ENCODE measurements at places on chromosomes 2 and 18.

GRCh38 chr18:20971886-20972267 lies 139.7 kb downstream of the ROCK1 start:
- DNase-seq = no peak

- no peak for DNase-seq
Measured at GRCh38 chr2:98759827-98760625, 29.1 kb upstream of the MGAT4A start.

- no peak for DNase-seq
Measured at GRCh38 chr2:169173876-169174275, 104.5 kb downstream of the DHRS9 start.

GRCh38 chr2:171327043-171327496 lies 106.7 kb downstream of the METTL8 start:
- DNase-seq = no peak

- DNase-seq = no peak
Measured at GRCh38 chr2:159623436-159623835, 7.1 kb upstream of the BAZ2B start.

- DNase-seq = no peak
Measured at GRCh38 chr2:223589901-223590300, 12.3 kb downstream of the SCG2 start.

DNA sequence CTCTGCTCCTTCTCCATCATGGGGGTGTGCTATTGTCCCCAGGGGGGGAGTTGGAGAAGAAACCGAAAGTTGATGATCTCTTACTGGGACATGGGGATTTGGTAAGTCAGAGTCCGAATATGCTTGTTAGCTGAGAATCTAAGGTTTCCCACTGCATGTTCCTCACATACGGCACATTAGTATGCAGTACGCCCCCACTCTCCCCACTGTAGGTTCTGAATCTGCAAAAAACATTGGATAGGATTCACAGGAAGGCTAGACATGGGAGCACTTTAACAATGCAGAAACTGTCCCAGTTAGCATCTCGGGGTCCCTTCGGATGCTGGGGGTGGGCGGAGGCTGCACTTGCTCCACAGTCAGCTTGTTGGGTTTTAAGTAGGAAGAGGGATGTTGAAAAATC lies 102.3 kb downstream of the STPG4 start:
- no peak for DNase-seq

DNA sequence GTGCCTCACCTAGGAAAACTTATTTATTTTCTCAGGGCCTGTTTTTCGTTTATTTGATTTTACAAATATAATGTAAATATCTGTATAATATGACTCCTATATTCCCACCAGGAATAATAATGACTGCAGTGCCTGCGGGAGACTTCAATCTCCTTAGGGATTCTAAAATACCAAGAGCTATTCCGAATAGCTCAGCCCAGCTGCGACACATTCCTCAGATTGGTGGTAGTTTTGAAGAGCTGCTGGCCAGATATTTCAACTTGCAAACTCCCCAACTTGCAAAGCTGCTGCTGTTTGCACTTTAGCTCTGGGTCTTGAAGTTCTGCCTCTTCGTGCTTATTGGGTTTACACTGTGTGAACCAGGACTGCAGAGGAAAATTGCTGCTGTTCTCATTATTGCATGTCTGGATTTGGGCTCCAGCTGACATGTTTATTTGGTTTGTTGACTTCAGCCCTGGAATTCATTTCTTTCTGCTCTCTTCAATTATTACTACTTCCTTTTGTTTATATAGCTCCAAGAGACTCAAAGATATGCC lies 480.2 kb upstream of the CHST9 start:
- DNase-seq = no peak

DNA sequence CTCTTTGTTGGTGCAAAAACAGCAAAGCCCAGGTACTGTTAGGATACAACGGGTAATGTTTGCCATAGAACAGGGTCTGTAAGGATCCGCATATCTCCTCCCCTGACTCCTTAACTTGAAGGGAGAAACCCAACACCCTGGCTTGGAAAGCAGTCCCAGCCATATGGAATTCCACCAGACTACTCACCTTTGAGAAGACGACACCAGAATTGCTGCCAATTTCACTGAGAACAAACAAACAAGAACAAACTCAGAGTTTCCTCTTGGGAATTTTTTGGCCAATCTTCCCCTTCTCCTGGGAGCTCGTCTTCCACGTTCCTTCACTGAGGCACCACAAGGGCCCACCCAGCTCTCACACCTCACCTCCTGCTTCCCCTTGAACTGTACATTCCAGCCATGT lies 29.2 kb downstream of the CAPN14 start:
- no peak for DNase-seq

DNA sequence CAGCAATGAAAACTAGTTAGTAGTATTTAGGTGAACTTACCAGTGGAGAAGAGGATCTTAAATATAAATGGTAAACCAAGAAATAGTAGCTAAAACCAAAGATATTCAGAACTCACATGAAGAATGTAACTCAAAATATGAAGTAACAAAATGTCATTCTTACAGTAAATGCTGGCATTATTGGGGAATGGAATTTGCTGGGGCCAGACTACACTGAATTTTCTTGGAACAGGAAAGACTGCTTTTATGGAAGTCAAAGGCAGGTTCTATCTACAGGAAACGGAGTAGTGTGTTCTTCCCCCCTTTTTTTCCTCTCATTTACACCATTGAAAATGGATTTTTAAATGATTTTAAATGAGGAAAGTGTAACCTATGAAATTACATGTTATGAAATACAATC lies 188.7 kb downstream of the IKZF2 start:
- no peak for DNase-seq

DNA sequence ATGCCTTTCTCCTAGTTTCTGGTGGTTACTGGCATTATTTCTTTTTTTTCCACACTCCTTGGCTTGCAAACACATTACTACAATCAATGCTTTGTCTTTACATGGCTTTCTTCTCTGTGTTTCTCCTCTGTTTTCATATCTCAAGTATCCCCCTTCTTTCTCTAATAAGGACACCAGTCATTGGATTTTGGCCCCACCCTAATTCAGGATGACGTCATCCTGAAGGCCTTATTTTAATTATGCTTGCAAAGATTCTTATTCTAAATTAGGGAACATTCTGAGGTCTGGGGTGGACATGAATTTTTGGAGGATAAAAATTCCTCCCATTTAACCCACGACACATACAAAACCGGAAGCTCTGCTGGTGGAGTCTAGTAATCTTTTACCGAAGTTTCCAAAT lies 1556.6 kb downstream of the DPP10 start:
- no peak for DNase-seq

- DNase-seq = no peak
Measured at GRCh38 chr2:168848225-168848624, 42.0 kb downstream of the SPC25 start.

- DNase-seq = no peak
Measured at GRCh38 chr2:83595926-83596325, 863.2 kb downstream of the SUCLG1 start.

DNA sequence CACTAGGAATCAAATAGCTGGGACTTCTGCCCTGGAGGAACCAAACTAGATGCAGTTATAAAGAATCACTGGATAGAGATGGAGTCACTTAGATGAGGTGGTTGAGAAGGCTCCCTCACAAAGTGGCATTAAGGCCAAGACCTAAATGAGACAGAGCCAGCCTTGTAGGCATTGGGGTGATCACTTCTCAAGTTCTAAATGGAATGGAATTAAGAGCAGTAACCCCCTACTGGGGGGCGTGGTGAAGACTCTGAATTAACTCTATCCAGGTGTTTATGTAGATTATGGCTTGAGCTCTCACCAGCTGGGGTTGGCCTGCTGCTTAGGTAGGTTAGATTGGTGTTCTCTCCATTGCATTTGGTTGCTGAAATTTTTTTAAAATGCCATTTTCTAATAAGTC lies 71.3 kb downstream of the TTC27 start:
- DNase-seq = no peak

- no peak for DNase-seq
Measured at GRCh38 chr2:171991027-171991426, 8.7 kb upstream of the METAP1D start.
